ENCODE measurements at places on chromosomes 5 and 9.
A peak's percentile ranks its signal among the peaks of the same experiment; 100 is the strongest.

DNA sequence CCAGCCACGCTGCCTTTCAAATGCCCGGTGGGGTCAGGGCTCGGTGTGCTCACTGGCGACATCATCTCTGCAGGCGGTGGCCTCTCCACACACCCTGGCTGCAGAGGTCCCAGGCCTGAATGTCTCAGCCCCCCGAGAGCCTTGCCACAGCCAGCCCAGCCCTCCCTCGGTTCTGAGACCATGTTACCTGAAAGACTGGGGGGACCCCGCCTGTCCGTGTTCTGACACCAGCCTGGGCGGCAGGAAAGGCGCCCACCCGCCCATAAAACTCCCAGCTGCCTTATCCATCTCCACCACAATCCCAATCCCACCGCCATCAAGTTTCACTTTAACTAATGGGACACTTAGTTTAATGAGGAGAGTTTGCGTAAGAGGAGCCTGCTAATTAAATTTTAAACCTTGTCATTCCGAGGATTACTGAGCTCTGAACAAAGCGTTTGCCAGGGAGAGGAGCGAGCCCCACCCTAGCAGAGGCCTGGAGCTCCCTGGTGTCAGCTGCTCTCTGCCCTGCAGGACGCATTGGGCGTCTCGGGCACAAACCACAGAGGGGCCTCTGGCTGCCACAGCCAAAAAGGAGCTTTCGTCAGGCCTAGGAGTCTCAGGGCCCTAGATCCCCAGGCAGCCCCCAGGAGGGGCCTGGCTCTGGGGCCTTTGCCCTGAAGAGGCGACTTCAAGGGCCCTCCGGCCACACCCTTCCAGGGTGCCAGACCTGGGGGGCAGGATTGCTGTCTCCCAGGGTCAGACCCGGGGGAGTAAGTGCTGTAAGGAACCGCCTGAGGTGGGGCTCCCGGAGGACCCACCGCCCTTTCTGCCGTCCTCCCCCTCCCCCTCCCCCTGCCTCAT lies 15.3 kb downstream of the LHX3 start:
- no peak for DNase-seq

- DNase-seq: no peak
These were observed 157.6 kb downstream of the ACTL7B start for GRCh38 chr9:108698231-108698630.

DNA sequence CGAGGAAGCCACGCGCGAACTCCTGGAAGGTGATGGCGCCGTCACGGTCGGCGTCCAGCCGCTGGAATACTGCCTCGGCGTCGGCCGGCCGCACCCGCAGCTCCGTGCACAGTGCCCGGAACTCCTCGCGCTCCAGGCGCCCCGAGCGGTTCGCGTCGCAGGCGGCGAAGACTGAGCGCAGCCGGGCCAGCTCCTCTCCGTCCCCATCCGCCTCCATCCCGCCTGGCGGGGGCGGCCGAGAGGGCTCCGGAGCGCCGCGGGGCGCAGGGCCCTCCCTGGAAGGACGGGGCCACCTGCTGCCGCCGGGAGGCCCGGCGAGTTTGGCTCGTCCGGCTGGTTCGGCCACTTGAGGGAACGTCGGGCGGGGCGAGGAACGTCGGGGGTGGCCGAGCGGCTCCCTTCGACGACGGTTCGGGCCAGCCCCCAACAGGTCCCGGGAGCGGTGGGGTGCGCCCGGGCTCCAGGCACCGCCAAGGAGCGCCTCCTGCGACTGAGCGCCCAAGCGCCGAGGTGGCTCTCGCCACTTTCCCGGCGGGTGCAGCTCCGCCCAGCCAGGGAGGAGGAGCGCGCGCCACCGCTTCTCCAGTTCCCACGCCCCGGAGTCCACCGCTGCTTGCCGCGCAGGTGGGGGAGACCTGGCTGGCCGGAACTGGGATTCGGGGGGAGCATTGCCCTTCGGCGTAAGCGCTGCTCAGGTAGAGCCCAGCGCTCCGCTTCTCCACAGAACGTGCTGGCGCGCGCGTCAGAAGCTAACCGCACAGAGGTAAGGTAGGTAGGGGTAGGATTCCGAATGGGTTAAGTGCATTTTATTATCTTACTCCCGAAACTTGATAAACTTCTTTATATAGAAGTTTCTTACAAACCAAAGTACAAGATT lies at the start of gene RASEF:
Gene RASEF (minus strand): TSS at position 492 of the 877 bp plus-strand sequence. CDS start 275 bp downstream, at position 217.
- DNase-seq: no peak

GRCh38 chr9:123349691-123350480 lies 6.1 kb upstream of the CRB2 start:
- DNase-seq: peak; percentile 65

- DNase-seq: no peak
These were observed 180.7 kb downstream of the AP3B1 start for GRCh38 chr5:78113689-78114264.

DNA sequence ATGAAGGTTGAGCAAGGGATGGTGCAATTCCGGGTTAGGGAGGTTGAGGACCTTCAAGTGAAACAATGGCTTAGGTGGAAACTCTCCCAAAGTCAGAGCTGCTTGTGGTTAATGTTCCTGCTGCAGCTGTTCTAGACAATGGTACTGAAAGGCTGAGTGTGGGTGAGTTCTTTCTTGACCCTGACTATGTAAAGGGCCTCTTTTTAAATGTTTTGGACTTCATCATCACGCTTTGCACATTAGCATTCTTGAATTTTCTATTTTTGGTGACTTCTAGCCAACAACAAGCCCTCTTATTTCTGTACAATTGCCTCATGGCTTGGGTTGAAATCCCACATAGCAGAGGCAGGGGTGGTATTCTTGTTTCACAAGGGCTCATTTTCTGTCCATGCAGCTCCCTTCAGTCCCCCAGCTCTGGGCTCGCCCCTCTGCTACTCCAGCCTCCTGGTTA lies 136.3 kb upstream of the ANKRD55 start:
- DNase-seq: no peak

DNA sequence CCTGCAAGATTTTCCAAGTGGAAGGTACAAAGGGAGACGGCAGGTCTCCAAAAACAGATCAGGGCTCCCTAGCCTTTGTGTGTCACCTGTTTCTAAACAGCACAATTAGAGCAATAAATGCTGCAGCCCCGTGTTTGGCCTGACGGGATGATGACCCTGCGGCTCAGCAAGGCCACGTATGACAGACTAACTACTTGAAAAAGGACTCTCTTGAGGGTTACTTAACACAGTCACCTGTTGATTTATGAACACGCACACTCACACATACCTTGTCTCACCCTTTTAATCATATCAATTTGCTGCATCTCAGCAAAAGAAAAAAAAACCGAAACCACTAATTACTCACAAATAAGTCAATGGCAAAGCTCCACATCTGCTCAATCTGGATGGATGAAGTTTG lies 199.6 kb upstream of the GAS1 start:
- DNase-seq: no peak

All from activated CD8-positive, alpha-beta memory T cell treated with anti-CD3 and anti-CD28 coated beads, Interleukin-2, amount 50 U/mL, for 4 hours (primary cell).